ENCODE measurements at places on chromosomes 4 and X.

DNA sequence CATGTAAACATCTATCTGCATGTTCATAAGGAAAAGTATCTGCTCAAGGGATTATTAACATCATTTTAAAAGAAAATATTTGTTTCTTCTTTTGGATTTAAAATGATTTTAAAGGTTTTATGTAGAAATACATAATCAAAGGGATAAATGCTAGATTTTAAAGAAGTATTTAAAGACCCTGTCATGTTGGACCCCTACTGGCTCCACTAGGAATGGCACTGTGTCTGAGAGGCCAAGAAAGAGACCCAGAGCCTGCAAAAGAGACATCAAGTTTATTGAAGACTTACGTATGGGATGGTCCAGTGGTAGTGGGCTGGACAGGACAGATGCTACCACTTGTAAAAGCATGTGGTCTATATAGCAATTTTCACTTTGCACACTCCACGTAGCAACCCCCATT lies 78.7 kb upstream of the PCDH18 start:
- DNase-seq = no peak

DNA sequence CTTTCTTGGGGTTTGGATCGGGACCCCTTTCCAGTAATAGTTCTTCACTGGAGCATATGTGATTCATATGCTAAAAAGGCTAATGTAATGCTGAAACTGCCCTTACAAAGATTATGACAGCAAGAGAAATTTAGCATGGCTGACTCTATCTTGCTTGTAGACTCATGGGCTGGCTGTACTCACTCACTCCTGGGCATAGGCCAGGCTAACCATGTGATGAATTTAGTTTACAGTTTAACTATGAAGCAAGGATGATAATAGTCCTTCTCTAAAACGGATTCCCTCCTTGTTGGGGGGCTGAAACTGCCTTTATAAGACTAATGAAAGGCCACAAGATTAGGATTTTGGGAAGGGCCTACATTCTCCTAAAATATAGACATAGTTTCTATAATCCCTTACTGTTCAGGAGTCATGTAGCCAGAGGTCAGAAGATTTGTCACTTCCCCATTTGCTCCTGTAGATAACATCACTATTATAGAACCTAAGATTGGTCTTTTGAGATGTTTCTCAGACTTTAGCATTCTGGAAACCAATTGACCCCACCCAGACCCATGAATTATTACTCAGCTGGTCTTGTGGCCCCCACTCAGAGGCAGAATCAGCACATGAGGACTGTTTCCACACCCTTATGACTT lies 20.8 kb upstream of the CEP135 start:
- DNase-seq = no peak

DNA sequence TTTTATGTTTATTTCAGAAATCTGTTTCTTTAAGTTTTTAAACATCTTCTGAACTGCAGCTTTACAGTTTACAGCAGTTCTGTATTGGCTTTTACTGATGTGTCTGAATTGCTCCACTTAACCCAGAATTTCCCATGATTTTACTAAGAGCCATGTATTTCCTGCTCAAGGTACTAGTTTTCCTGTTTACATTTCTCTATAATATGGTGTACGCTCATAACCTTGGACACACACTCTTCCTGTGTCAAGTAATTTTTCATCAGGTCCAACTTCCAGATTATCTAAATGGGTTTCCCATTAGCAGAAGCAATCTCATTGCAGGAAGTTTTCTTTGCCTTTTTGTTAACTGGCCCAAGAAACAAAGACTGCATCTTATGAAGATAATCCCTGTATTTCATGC lies 12.3 kb downstream of the ELF2 start:
- no peak for DNase-seq

DNA sequence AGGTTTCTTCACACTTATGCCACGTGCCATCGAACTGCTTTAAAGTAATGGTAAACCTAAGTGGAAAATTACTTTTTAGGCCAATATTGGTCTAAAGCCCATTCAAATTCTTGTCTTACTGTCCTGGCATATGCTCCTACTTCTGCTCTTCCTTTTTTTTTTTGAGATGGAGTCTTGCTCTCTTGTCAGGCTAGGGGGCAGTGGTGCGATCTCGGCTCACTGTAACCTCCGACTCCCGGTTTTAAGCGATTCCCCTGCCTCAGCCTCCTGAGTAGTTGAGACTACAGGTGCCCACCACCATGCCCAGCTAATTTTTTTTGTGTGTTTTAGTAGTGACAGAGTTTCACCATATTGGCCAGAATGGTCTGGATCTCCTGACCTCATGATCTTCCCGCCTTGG lies 129.0 kb upstream of the TECRL start:
- no peak for DNase-seq
